ENCODE measurements at places on chromosomes 16 and 17.

DNA sequence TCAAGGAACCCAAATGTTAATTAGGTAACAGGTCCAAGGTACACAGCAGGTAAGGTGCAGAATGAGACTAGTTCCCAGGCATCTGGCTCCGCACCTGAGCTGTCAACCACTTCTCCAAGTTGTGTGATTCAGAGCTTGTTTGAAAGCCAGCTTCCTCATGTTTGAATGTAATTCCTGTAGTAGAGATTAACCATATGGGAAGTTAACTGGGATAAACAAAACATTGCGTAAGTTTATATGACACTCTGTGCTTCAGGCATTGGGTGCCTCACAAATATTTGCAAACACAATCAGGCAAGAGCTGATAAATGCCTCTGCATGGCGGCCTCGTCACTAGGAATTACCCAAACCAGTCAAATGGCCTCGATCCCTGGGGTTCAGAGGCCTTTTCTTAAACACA lies 27.9 kb upstream of the CPHXL start:
- DNase-seq, result no peak

DNA sequence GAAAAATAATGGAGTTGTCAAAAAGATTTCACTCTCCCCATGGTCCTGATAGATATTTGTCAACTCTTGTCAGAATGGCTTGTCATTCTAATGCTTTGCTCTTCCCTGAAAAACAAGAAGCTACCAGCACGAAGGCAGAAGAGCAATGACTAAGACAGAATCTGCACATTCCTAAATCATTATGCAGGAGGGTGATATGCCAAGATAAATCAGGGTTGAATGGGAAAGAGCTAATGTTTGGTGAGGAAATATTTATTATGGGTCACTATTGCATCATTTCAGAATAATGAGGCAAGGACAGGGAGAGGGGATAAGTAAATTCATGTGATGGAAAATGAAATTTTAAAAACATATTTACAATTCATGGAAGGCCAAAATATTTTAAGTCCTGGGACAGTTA lies 297.5 kb upstream of the XYLT1 start:
- DNase-seq, result no peak

GRCh38 chr17:51685287-51685909 lies 425.1 kb downstream of the UTP18 start:
- DNase-seq, result no peak

GRCh38 chr17:17940441-17940911 lies 31.7 kb downstream of the TOM1L2 start:
- DNase-seq, result no peak

- DNase-seq, result no peak
Measured at GRCh38 chr17:8056232-8056975, 17.5 kb downstream of the ALOX15B start.

GRCh38 chr16:50696575-50697420 lies 3.4 kb downstream of the NOD2 start:
- no peak for DNase-seq

DNA sequence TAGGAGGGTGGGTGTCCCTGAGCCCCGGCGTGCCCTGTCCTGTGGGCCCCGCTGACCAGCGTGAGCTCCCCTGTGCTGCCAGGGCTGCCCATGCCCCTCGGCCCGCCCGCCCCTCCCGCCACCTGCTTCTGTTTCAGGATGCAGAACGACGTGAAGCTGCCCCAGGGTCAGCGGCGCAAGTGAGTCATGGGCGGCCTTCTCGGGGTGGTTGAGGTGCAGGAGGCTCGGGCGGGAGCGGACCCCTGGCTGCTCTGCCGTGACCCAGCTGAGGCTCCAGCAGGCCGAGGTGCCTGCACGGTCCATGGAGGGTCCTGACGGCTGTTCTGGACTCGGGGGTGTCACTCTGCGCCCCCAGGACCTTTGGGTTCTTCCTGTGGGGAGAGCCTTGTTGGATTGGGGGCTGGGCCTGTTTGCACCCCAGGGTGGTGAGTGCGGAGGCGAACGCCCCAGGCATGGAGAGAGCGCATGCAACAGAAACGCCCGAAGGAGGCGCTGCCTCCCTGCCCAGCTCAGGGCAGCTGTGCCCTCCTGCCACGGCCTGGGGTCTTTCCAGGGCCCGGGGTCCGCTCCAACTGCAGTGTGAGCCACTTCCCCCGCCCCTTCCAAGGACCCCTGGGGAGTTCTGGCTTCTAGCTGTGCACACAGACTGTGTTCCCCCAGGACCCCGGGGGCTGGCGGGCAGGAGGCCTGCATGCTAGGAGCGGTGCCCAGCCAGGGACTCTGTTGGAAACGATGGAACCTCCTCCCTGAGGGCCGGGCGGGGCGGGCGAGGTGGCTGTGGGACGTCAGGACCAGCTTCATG lies 4.0 kb downstream of the SLC25A10 start:
- no peak for DNase-seq

GRCh38 chr16:667113-667779 lies 686 bp upstream of the RHOT2 start:
- DNase-seq, result no peak

GRCh38 chr17:57914273-57915142 lies 40.7 kb downstream of the CUEDC1 start:
- no peak for DNase-seq

DNA sequence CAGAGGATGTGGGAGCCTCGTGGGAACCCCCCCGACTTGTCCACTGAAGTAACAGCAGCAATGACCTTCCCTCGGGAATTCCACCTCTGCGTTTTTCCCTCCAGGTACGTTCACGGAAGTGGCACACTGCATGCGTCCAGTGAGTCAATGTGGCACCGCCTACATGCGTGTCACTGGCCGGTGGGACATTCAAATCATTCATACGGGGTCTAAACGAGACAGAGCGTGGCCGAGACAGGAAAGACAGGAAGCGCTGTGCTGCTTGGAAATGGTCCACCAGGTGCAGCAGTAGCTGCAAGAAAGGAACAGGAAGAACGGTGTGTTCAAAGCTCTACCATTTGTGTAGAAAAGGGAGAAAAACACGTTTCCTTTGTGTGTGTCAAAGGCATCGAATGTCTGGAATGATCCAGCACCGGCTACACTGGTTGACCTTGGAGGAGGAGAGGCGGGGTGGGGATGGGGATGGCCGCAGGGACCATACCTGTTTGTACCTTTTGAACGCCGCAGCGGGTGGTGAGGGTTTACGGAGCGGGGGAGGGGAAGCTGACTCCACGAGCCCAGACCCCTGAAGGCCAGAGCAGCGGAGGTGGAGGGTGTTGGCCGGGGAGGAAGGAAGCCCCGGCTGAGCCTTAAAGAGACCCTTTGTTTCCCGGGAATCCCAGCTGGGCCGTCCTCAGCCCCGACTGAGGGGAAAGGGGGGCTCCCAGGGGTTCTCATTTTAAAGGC lies 1.7 kb upstream of the PGAP6 start:
- no peak for DNase-seq

DNA sequence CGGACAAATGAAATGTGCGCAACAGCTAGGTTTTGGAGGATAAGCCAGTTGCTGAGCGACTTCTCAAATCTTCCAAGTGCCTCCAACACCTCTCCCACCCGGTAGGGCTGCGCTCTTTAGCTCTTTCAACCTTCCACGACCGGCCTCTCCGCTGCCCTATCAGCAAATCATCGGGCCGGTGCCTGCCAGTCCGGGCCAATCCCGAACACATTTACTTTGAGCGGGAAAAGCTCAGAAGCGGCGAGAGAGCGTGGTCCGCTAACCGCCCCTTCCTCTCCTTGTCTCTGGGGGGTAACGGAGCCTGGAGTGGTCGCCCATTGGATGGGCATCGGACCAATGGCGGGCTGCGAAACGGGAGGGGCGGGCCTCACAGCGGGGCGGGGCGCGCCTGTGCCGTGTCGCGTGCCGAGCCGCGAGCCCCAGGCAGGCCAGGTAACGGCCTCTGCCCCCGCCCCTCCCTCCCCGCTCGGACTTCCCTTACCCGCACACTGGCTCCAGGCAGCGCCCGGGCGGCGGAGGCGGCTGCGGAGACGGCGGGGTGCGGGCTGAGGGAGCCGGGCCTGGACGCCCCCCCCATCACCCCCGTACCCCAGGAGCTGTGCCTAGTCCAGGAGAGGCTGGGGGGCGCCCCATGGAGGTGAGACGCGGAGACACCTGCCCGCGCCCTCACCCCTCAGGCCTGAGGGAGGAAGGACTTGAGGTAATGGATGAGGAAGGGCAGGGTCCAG lies at the start of gene MEIOC:
TSS of gene MEIOC (plus strand) at position 486 of the 728 bp plus-strand sequence. CDS start at position 632, 146 bp downstream.
- DNase-seq, result no peak

GRCh38 chr17:42287305-42287976 lies 857 bp upstream of the STAT5A start:
- no peak for DNase-seq

DNA sequence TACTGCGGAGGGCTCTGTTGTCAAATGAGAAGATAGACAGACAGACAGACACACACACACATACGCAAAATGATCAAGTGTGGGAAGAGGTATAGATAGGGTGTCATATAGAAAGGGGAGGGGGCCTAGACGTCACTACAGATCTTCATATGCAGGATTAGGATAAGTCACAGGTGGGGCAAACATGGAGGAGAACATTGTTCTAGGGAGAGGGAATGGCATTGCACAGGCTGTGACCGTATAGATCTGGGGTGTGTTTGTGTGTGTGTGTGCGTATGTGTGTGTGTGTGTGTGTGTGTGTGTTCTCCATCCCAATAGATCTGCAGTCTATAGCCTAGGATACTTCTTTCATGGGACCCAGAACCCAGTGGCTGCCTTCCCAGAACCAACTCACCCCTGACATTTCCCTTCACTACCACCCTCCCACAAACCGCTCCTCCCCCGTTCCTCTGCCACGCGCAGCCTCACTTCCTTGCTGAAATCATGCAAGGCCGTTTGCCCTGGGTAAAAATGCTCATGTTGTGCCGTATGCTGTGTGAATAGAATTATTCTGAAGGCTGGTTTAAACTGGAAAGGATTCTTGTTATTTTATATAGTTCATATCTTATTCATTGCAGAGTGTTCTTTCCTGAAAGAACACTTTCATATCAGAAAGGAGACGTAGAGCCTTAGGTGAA lies 50.5 kb upstream of the CCL1 start:
- DNase-seq, result no peak

GRCh38 chr16:15853021-15853420 lies 3.8 kb downstream of the MYH11 start:
- no peak for DNase-seq

DNA sequence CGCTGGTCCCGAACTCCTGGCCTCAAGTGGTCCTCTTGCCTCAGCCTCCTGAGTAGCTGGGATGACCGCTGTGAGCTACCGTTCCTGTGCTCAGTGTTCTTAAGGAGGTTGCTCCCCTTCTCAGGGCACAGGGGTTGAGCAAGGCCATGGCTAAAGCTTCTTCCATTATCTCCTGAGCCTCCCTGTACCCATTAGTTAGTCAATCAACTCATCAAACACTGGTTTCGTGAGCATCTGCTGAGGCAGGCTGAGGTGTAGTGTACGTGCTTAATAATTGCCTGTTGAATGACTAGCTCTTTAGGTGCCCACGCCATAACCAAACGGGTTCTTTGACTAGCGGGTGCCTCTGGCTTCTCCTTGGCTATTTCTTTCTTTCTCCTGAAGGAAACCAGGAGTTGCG lies 11.7 kb downstream of the SGCA start:
- no peak for DNase-seq

Data from NCI-H1417 treated with DMSO at 0.1 percent for 48 hours (cell line).